ENCODE measurements at places on chromosomes 16 and 17. TPM values are rescaled to one million over a fixed set of nuclear protein-coding genes. Genes with fewer than 3 reads are reported as not detected.
A peak's percentile ranks its signal among the peaks of the same experiment; 100 is the strongest.

GRCh38 chr17:41687828-41688640, 651 bp upstream of the EIF1 start:
- peak; percentile 66 for DNase-seq

DNA sequence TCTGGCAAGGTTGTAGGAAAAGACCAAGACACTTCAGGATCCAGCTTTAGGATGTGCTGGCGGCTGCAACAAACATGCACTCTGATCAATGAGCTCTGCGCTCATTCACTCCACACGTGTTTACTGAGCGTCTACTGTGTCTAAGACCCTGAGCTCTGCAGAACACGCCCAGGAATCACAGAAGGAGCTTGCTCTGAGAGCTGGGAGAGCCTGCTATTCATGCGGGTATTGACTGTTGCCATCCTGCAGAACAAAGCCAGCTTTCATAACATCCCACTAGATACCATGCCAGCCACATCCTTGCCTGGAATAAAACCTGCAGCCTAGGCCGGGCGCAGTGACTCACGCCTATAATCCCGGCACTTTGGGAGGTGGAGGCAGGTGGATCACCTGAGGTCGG, 44.1 kb downstream of the NXN start:
- no peak for DNase-seq

- no peak for DNase-seq
Measured at GRCh38 chr17:32929588-32929987, 1.6 kb downstream of the TMEM98 start.

GRCh38 chr17:74176546-74177001, 26.9 kb upstream of the RPL38 start:
- peak; percentile 98 for DNase-seq

DNA sequence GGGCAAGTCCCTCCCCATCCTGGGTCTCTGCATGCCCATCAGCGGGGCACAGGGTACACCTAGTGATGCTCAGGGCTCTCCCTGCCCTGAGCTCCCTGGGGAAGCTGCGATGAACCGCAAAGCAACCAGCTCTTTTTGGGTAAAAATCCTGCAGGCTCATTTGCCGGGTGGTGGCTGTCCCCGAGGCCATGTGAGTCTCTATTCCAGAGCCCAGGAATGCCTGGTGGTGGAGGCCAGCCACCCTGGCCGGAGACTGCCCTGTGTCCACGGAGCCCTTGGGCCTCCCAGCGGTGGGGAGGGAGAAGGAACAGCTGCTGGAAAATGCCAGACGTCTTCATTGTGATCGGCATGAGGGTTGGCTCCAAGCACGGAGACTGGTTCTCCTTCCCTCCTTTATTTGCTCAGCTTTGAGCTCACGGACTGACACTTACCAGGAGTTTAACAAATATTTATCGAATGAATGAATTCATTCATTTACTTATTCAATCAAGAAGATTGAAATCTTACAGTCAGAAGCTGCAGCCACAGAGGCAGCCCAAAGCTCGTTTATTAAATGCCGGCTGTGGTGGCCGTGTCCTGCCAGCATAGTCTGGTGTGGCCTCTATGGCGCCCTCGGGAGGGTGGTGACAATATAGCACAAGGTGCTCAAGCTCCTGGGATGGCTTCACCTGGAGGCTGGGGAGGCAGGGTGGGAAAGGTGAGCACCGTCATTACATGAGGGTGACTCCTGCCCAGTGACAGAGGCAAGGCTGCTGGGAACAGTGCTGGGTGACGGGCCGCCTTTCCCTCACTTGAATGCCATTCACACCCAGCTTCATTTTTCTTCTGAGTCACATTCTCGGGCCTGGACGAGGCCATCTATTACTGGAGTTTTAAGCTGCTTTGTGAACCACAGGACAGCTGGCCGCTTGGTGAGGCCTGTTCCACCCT, 31.1 kb upstream of the JPH3 start:
- peak; percentile 93 for DNase-seq

DNA sequence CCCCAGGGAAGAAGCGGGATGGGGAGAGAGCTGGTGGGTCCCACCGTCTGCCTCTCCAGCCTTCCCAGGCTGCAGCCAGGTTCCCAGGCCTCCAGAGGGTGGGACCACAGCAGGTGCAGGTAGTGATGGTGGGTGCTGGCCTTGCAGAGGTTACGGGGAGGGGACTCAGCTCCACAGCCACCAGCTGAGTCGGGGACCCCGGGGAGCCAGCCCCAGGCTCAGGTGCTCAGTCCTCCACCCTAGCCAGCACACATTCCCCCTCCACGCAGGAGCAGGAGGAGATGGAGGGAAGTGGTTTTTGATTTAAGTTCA, 5.0 kb downstream of the TP53I13 start:
- DNase-seq, result no peak

Gene SSTR5
- total RNA-seq, result 1.5 TPM

GRCh38 chr17:80938556-80938955, 53.1 kb upstream of the CHMP6 start:
- DNase-seq, result no peak

GRCh38 chr17:15171167-15172047, 93.7 kb downstream of the PMP22 start:
- peak; percentile 96 for DNase-seq

GRCh38 chr16:85234310-85235204, 122.3 kb upstream of the CIBAR2 start:
- peak; percentile 97 for DNase-seq

DNA sequence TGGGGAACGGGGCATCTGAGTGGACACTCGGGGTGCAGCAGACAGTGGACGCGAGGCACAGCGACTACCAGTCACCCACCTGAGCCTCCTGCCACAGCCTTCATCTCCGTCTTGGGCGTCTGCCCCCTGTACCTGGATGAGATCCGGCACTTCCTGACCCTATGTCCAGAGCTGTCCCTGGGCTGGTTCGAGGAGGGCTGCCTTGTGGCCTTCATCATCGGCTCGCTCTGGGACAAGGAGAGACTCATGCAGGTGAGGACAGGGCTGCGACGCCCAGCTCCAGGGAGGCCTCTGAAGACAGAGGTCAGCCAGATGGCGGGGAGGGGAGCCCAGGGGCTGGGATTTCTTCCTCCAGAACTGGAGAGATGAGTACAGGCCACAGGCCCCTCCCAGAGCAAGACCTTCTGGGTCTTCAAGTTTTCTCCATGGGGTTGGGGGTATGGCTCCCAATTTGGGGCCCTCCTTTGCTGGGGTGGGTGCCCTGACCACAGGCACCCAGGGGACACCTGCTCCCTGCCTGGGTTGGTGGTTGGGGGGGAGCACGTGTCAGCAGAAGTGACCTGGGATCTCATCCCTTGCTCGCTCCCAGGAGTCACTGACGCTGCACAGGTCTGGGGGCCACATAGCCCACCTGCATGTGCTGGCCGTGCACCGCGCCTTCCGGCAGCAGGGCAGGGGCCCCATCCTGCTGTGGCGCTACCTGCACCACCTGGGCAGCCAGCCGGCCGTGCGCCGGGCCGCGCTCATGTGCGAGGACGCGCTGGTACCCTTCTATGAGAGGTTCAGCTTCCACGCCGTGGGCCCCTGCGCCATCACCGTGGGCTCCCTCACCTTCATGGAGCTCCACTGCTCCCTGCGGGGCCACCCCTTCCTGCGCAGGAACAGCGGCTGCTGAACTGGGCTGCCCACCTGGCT, 1.9 kb downstream of the AANAT start:
- no peak for DNase-seq

DNA sequence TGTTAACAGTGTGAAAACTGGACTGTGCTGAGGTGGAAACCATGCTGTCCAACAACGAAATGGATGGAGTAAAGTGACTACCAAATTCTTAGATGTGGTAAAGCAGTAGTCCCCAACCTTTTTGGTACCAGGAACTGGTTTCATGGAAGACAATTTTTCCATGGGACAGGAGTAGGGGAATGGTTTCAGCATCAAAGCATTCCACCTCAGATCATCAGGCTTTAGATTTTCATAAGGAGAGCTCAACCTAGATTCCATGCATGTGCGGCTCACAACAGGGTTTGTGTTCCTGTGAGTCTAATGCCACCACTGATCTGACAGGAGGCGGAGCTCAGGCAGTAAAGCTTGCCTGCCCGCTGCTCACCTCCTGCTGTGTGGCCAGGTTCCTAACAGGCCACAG, 11.5 kb downstream of the SLX4 start:
- no peak for DNase-seq

DNA sequence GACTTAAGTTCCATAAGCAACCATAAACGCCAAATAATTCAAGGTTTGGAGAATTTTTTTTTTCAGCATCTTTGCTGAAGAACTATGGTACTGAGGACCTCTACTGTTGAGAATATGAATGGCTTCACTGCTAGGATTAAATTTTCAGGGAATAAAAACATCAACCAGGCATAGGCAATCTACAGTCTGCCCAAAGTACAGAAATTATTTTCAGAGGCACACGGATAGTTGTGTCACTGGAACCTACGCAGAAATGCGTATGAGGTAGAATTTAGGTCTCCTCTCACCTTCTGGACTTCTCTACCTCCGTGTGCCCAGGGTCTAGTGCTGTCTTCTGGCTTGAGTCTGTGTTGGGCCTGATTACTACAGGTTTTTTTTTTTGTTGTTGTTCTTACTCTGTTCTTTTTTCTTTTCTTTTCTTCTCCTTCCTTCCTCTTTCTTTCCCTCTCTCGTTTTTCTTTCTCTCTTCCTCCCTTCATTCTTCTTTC, 39.7 kb downstream of the NACA2 start:
- DNase-seq, result no peak

DNA sequence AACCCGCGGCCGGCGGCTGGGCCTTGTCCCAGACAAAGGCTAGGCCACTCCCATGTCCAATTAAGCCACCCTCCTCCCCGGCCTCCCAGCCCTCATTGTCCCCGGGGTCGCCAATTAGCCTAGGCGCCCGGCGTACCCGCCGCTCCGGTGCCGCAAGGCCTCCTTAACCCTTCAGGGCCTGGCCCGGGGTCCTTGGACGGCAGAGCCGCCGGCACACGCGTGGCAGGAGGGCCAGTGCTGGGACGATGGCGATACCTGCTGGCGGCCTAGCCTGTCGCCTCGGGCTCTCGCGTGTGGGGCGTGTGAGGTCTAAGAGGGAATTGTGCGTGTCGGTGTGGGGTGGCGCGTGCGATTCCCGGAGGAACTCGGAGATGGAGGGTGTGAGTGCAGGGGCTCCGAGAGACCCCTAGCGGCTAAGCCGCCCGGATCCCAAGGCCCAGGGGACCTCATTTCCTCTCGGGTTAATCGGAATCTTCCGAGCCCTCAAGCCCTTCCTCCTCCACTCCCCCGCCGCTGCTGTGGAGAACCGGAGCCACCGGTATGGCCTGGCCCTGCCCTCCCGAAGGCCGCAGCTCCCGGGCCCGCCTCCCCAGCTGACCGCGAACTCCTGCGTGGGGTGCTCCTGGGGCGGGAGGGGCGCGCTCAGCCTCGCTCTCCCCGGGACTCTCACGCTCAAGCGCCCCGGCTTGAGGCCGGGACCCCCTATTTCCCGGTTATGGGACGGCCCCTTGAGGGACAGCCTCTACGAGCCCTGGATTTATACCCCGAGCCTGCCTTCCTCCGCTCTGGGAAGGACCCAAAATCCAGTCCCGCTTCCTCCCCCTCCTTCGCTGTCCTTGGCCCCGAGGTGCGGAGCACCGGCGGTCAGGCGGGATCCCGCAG, 11.9 kb downstream of the TBX2 start:
- DNase-seq, result peak; percentile 94

DNA sequence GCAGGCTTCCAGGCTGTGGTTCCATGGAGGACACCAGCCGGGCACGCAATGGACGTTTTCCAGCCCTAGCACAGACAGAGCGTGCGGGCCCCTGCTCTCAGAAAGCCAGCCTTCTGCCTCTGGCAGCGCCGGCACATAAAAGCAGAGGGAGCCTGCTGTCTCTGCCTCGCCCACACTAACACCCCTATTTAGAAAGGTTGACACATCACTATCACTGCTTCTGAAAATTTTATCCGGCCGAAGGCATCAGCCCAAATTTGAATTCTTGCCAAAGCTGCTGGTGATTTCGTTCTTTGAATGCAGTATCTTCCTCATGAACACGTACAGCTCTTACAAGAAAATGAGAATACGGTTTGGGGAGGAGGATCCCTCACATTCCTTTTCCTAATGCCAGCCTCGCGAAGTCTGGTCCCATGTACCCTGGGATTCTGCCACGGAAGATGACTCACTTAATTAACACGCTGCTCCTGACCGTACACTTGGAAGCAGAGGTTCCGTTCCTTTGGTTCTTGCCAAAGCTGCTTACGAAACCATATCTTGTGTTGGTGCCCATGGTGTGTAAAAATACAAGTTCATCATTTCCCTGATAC, 1.3 kb upstream of the RAB11FIP3 start:
- DNase-seq, result no peak

- DNase-seq, result peak; percentile 92
Measured at GRCh38 chr17:8223356-8224126, 13.2 kb upstream of the AURKB start.
